Suppressor macrophage treated with lipopolysaccharide for 1 hour (primary cell): ENCODE measurements at places on chromosomes 6 and 20.

DNA sequence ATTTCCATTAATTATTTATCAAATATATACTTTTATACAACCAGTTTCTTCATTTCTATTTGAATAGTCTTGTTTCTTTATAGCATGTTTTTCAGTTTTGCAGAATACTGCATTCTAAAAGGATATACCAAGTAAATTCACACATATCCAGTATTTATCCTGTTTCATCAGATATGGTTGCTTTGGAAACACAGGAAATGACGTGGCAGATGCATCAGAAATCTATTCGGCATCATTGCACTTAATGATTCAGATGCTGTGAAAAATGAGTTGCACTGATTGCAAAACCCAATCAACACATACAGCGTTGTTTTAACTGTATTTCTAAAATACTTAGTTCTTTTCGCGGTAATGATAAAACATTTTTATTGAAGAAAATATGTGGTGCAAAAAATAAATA is 594.9 kb downstream of the CDH26 start:
- no peak for DNase-seq

GRCh38 chr6:25130518-25130917 is 148.7 kb upstream of the CARMIL1 start:
- no peak for DNase-seq

GRCh38 chr6:27205375-27206278 is 41.9 kb upstream of the PRSS16 start:
- no peak for DNase-seq

- peak; percentile 49 for DNase-seq
These were observed 973 bp downstream of the TRIM38 start for GRCh38 chr6:25963426-25964123.

DNA sequence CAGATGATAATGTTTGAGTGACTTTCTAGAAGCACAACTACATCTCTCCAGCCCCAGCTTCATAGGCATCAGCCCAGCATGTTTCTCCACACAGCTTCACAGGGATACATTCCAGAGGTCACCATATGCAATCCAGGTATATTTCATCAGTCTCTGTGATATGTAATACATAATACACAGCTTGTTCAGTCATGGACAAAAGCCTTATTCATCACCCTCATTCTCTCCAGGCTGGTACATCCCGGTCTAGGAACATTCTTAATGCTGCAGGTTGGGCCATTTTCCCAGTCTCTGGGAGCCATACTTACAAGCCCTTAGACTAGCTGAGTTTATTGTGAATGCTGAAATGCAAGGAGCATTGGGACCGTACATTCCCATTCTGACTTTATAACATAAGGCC is 169.4 kb downstream of the TMEM200A start:
- DNase-seq, result no peak

GRCh38 chr20:54250691-54251090 is 42.8 kb downstream of the PFDN4 start:
- no peak for DNase-seq

- no peak for DNase-seq
These were observed 140.5 kb downstream of the TFAP2B start for GRCh38 chr6:50959081-50959641.

DNA sequence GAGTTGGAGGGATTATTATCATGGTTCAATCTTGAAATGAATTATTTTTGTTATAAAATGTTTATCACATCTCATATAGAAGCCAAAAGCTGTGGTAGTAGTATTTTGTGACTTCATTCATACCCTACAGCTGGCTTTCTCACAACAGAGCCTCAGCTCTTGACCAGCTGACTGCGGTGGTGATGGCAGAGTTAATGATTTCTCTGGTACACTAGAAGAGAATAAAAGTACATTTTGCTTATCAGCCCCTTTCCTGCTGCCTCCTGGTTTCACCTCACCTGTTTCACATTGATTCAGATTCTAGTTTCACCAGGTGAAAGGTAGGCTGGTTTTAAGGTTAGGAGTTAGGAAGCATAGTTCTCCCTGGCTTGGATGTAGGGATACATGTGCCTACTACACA is 55.7 kb downstream of the AFG1L start:
- DNase-seq, result no peak

DNA sequence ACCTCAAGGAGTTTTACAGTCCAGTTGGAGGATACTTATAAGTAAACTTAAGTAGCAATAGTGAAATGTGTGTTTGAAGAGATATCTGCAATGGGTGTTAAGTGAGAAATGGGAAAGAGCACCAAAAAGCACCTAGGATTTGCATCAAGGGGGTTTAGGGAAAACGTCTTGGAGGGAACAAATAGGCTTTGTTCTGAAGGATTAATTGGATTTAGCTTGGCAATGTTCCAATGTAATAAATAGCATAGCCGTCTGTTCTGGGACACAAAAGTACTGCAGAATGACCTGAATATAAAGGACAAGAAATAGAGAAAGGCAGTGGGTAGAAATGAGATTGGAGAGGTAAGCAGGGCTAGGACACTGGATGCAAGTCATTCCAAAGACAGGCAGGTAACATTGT is 2.8 kb upstream of the MYO6 start:
- DNase-seq, result no peak

DNA sequence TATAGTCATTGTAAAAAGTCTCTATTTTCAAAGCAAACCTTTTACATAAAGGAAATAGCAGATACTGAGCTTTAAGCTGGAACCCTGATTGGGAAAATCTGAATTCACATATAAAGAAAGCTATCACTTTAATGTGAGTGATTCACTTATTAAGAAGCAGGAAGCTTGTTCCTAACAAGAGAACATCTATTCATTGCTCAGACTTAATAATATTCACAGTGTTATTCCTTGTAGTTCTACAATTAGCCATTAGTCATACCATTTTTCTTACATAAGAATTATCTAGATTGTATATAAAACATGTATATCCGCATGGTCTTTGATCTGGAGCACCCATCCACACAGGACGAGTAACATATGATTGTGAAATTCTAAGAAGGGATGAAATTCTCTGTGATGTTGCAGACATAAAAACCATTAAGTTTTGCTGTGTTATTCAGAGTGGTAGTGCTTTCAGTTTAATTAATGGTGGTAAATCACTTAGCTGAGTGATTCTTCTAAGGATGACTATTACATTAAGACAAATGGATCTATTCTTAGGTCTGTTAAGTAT is 71.1 kb upstream of the FOXQ1 start:
- no peak for DNase-seq

GRCh38 chr20:51411870-51412269 is 130.6 kb downstream of the NFATC2 start:
- no peak for DNase-seq

DNA sequence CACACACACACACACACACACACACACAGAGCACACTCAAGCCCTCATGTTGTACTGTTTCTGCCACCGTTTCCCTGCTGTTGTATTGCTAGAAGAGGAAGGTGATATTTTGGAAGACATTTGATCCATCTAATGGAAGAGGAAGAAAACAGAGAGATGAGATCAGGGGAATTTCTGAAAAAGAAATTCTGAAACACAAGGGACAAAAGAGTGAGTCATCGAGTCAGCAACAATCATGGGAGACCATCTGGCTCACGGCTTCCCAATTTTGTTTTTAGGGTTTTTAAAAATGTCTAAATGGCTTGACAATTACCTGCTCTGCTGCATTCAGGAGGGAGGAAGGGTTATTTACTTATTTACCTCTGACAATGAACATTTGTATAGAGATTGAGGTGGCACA is 22.0 kb downstream of the SOX4 start:
- DNase-seq, result peak; percentile 90
